ENCODE measurements at places on chromosomes 6 and 20.

DNA sequence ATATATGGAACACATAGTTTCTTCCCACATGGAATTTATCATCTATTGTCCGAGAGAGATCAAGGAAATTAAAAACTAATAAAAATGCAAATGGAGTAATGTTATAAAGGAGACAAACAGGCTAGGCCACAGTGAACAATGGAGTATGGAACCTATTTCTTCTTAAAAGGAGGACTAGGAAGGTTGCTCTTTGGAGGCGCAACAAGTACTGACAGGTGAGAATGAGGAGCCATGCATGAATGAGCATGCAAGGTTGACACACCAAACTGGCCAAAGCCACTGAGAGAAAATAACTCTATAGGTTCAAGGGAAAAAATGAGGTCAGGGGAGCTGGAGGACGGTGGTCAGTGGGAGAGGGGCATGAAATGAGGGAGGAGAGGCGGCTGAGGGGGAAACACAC, 40.9 kb downstream of the PSMB1 start:
- no peak for DNase-seq

GRCh38 chr20:57678340-57678739, 31.5 kb downstream of the PMEPA1 start:
- DNase-seq: no peak

GRCh38 chr20:56653211-56653610, 24.1 kb downstream of the TFAP2C start:
- no peak for DNase-seq

- DNase-seq: no peak
Measured at GRCh38 chr6:111989743-111990142, 64.2 kb upstream of the CCN6 start.

DNA sequence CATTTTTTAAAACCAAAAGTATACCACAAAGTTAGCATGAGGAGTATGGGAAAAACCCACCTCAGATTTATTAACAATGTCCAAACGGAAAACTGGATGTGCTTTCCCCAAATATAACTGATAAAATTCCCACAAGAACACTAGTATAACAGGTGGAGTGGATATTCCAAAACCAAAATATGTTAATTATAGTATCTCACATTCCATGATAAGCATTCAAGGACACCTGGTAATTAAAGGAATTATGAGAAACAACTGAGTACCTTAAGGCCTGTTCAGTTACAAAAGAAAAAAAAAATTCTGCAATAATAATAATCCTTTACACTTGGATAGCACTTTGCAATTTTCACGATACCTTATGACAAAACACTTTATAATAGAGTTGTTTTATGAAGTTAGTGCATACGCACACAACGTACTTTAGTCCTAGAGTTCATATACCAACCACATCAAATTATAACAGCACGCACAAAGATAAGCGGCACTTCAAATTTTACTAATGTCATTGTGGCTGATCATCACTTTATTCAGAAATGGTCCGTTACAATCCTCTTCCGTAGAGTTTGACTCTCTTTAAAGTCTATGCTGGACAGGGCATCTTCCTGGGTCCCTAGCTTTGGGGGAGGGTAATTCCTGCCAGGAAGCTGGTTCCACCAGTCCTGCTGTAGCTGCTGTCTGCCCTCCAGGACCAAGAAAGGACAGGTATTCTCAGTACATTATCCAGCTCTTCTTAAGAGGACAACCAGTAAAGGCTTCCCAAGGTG, 1.7 kb downstream of the CDK19 start:
- DNase-seq: no peak

DNA sequence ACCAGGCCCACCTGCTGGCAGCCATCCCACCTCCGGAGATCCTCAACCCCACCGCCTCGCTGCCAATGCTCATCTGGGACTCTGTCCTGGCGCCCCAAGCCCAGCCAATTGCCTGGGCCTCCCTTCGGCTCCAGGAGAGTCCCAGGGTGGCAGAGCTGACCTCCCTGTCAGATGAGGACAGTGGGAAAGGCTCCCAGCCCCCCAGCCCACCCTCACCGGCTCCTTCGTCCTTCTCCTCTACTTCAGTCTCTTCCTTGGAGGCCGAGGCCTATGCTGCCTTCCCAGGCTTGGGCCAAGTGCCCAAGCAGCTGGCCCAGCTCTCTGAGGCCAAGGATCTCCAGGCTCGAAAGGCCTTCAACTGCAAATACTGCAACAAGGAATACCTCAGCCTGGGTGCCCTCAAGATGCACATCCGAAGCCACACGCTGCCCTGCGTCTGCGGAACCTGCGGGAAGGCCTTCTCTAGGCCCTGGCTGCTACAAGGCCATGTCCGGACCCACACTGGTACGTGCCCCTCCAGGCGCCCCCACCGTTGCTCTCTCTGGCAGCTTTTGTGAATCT, 1.1 kb downstream of the SNAI1 start:
- peak; percentile 40 for DNase-seq

GRCh38 chr6:88013015-88013414, 34.6 kb upstream of the SPACA1 start:
- no peak for DNase-seq

GRCh38 chr20:44173116-44173515, 13.9 kb downstream of the JPH2 start:
- no peak for DNase-seq

GRCh38 chr6:45215759-45216158, 112.4 kb upstream of the RUNX2 start:
- no peak for DNase-seq

DNA sequence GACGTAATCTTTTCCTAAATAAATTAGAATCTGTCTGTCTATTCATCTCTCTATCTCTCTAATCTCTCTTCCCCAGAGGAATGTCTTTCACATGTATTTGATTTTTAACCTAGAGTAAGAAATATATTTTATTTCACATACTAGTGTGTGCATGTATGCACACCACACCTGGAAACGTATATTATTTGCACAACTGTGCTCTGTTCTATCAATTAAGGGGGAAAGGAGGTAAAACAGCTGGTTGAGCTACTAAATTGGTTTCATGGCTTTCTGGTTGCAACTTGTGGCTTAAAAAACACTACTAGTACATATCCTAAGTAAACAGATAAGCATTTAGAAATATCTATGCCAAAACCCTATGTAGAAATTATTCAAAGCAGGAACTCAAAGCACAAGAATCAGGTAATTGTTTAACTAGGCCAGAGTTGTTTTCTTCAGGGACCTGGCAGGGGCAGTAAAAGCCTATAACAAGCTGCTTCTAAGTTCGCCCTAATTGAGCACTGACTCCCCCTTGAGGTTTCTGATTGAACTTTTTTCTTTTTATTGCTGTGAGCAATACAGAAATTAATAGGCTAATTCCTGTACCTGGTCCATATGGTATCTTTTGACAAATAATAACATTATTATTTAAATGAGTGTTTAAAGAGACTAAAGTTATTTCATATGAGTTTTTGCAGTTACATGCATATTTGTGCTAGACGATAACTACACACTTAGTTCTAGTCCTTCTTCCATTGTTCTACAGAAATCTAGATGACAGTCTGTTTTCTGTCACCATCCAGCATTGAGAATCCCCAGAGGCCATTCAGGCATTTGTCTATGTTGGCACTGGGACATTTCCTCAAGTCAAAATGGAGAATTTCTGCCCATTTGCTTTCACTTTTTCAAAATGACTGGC, 88.6 kb downstream of the MCHR2 start:
- peak; percentile 79 for DNase-seq

- DNase-seq: no peak
Measured at GRCh38 chr6:75278474-75279077, 6.0 kb downstream of the TMEM30A start.

GRCh38 chr20:10877342-10877741, 203.5 kb upstream of the JAG1 start:
- DNase-seq: peak; percentile 12

- DNase-seq: peak; percentile 70
Measured at GRCh38 chr20:1437235-1437904, 29.3 kb downstream of the NSFL1C start.

- DNase-seq: peak; percentile 77
Measured at GRCh38 chr6:142857796-142858555, 87.0 kb downstream of the HIVEP2 start.

- DNase-seq: peak; percentile 98
Measured at GRCh38 chr20:23641936-23642751, 4.4 kb upstream of the CST3 start.

DNA sequence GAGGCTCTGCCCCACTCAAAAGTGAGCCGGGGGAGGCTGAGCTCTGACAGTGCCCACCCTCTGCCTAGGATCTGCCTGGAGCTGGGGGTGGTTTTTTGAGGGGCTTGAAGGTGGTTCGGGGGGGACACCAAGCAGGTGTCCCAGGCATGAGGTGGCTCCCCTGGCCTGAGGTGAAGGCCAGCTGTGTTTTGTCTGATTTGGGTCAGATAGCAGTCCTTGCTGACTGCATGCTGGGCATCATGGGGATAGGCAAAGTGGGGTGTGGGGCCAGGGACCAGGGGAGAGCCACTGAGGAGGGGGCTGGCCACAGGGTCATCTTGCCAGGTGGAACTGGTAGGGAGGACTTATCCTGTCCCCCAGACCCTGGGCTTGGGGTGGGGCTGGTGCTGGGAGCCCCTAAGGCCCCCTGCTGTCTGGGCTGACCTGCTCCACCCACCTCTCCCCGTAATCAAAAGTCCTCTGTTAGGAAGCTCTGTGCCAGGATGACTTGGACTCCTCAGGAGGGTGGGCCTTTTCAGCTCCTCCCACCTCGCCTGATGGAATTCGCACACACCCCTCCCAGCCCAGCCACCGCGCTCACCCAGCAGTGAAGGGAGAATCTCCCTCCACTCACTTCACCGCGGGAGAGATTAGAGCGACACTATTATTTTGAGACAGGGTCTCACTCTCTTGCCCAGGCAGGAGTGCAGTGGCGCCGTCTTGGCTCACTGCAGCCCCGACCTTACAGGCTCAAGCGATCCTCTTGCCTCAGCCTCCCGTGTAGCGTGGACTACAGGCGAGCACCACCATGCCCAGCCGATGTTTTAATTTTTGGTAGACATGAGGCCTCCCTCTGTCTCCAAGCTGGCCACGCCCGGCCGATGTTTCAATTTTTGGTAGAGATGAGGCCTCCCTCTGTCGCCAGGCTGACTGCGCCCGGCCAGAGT, 1.5 kb upstream of the COL9A3 start:
- no peak for DNase-seq

DNA sequence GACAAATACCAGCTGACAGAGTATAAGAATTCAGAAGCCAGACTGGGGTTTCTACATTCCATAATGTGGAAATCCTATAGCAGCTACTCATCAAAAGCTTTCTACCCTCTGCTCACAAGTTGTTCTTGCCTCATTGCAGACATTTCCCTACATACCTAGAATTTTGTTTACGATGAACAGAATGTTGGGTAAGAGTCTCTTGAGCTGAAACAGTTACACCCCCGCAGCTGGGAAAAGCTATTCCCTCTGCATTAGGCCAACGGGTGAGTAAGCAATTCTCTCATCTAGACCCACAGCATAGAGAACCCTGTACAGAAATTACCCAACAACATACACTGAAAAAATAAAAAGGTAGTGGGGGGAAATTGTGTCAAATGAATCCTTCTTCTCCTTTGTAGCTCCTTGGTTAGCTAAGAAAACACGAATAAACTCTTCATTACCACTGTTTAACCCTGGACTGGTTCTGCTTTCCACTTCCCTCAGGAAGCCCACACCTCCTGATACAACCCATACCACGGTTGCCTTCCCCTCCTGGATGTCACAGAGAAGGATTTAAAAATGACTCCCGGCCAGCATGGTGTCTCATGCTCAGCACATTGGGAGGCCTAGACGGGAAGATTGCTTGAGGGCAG, 215.0 kb upstream of the SHLD1 start:
- DNase-seq: no peak

DNA sequence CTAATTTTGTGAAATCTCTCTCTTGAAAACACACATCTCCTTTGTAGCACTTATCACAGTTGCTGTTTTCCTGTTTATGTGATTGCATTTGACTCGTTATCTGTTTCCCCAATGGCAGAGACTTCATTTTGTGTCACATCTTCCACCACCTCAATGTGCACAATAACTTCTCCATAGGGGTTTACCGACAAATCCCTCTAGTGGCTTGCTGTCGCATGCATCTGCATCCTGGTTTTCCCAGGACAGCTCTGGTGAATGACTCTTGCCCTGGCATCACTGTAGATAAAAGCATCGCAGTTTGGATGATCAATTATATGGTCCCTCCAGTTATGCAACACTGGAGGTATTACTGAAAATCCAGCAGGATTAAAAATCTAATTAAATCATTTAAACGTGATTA, 206.5 kb upstream of the BTBD3 start:
- no peak for DNase-seq

DNA sequence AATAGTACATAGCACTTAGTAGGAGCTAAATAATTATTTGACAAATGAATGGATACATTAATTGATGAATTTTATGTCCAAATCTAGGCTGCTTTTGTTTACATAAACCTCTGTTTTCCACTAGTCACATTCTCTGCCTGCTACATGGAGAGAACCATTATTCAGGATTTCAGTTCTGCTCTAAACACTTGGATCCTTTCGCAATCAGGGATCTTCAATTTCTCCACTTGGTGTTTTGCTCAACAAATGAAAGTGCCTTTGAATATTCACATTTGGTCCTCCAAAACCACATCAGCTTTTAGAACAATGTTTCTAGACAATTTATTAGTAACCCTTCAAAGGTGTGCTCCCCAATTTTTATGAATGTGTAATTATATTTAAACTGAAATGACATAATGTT, 30.6 kb upstream of the HLA-DQB1 start:
- no peak for DNase-seq

DNA sequence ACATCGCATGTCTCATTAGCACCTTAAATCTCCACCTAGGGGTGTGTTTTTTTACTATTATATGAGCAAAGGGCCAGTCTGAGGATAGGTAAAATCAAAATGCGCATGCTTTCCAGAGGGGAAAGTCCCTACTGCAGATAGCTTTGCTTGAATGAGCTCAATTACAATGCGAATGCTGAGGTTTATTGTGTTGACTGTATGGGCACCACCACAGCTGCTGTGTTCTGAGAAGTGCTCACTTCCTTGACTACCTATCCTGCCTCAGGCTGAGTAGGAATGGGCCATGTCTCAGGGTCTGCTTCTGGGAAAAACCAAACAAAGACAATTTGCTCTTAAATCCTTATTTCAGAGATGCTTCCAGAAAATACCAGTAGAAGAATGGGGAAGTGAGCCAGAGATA, 36.6 kb downstream of the MOCS1 start:
- no peak for DNase-seq

DNA sequence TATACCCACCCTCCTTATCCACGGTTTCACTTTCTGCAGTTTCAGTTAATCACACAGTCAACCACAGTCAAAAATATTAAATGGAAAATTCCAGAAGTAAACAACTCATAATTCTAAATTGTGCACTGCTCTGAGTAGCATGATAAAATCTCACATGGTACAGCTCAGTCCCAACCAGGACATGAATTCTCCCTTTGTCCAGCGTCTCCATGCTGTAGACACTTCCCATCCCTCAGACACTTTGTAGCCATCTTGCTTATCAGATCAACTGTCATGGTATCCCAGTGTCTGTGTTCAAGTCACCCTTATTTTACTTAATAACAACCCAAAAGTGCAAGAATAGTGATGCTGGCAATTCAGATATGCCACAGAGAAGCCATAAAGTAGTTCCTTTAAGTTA, 94.7 kb downstream of the PDE10A start:
- no peak for DNase-seq

- DNase-seq: no peak
Measured at GRCh38 chr6:155448668-155449449, 6.8 kb downstream of the NOX3 start.
